ENCODE measurements at places on chromosomes 12 and 14. TPM values are rescaled to one million over a fixed set of nuclear protein-coding genes. Genes with fewer than 3 reads are reported as not detected.

CEBPE gene
- total RNA-seq, result 0.16 TPM

B4GALNT1 gene
- 0.77 TPM for total RNA-seq

KRT78 gene
- not detected for total RNA-seq

CDC42BPB gene
- total RNA-seq, result 60.5 TPM

IGF1 gene
- total RNA-seq, result 2.7 TPM

CPNE8 gene
- total RNA-seq, result 3.3 TPM

BRI3BP gene
- 1.4 TPM for total RNA-seq

KRT72 gene
- total RNA-seq, result not detected

TDRD9 gene
- 1.6 TPM for total RNA-seq

KERA gene
- total RNA-seq, result not detected

RPGRIP1 gene
- total RNA-seq, result not detected

ACSM4 gene
- not detected for total RNA-seq

Measured in bronchial smooth muscle cell (primary cell).